ENCODE measurements at places on chromosomes 6 and 20. TPM values are rescaled to one million over a fixed set of nuclear protein-coding genes. Genes with fewer than 3 reads are reported as not detected.

OR2B6 gene
- not detected for total RNA-seq

CLDN20 gene
- total RNA-seq, result not detected

KCTD20 gene
- 41.2 TPM for total RNA-seq

ZNF311 gene
- 1.1 TPM for total RNA-seq

CTCFL gene
- total RNA-seq, result not detected

TBXT gene
- not detected for total RNA-seq

MYLIP gene
- total RNA-seq, result 5.5 TPM

MPIG6B gene
- not detected for total RNA-seq

ISM1 gene
- 1.5 TPM for total RNA-seq

All from subcutaneous preadipocyte (primary cell).